GM23248 (cell line): ENCODE measurements at places on chromosomes 5 and 9.

- DNase-seq: no peak
Measured at GRCh38 chr9:79104216-79104615, 467.5 kb upstream of the TLE4 start.

- no peak for DNase-seq
Measured at GRCh38 chr9:137025517-137025966, 2.5 kb downstream of the ABCA2 start.

- DNase-seq: no peak
Measured at GRCh38 chr9:92610470-92611420, 59.2 kb downstream of the IPPK start.

DNA sequence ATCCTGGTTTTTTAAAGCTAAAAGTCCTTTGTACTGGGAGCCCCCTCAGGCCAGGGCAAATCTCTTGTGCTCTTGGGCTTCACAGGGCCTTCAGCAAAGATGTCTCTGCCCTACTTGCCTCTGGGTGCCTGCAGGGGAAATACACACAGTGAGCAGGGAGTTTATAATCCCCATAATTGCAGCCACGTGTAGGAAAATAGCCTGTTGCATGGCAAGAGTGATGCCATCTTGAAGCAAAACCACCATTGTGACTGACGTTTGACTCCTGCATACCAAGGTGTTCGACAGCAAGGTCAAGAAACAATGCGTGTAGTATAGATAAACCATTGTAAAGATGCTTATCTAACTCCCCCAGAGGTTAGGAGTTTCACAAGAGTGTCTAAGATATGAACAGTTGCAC is 11.4 kb upstream of the IL3 start:
- no peak for DNase-seq

DNA sequence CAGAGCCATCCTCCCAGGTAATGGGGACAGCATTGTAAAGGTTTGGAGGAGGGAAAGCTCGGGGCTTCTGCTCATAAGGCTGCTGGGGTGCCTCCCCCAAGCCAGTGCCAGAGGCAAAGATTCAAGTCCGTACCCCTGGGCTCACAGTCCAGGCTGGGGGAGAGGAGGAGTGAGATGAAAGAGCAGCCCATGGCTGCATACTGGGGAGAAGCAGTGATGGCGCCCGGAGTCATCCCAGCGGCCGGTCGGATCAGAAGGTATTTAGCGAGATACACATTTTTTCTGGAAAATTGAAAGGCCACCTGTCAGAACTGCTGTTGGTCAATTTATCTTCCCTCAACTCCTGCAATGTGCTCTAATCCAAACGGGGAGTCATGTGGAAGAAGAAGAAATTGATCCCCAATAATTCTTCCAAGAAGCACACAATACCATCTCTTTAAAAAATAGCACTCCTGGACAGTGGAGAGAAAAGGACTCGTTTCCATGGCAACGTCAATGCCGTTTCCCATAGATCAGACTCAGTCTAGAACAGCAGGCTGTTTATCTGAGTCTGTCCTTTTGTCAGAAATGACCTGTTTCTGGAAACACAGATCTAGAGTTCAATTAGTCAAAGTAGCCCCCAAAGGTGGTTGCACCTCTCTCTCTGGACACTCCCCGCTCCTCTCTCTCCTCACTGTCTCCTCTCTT is 65.9 kb downstream of the NSG2 start:
- DNase-seq: no peak

- no peak for DNase-seq
Measured at GRCh38 chr9:113484258-113484730, 20.8 kb downstream of the RGS3 start.

DNA sequence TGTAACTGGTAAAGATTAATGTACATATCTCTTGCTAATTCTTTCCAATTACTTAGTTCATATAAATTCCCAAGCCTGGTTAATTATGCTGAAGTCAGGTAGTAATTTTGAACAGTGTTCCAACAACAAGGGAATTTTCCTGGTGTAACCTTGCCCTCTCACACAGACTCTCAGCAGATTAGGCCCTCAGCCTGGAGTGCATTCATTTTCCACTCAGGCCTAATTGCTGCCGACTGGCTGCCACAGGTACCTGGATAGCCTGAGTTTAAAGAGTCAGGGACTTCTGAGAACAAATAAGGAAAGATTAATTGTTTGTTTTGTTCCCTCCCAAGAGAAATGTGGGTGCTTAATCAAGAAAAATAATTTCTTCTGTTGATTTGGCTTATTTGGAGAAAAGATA is 71.4 kb downstream of the PPIC start:
- DNase-seq: no peak

DNA sequence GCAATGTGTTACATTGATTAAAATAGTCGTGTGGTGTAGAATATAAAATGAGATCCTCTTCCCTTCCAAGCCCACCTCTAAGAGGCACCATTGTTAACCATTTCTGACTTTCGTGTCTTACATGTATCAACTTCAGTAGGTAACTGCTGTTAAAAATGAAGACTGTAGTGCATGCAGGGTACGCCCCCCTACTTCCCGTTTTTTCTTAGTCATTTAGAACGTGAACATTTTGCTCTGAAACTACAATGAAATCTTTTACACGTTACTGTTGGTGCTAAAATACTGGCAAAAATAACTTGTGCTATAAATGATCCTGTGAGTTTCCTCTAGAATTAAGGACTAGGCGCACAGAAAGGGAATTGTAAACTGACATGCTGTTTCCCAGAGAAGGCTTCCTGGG is 41.5 kb downstream of the WNK2 start:
- DNase-seq: no peak
